CD8-positive, alpha-beta T cell (primary cell): ENCODE measurements at places on chromosomes 6 and 20.

DNA sequence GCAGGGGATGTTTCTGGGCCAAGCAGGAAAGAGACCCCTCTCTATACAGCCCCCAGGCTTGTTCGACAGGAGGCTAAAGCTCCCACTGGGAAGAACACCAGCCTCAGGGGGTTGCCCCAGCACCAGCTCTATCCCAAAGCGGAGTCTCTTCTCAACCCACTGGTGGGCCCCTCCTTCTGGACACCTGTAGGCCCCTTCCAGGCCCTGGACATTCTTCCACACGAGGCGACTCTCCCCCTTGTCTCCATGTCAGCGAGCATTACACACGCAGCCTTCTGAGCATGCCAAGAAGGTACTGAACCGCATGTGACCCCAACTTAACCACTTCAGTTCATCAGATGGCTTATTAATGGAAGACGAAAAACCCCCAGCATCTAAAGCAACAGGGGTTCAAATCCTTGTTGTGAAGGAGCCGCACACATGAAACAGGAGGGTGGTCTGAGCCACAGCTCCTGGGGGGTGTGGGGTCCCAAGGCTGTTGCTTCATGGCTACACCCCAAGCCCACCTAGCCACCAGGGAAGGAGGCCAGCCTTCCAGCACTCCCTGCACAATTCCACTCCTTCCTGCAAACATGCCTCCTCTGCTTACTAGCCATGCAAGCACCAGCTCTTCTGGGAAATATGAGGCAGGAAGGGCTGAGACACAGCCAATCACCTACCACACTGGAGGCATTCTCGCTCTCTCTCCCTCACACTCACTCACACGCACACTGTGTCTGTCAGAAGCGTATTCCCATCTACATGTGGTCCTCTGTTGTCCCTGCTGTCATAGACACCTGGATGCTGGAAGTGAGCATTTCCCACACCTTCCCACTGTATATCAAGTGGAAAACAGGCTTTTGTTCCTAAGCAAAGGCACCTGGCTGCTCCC, 104.5 kb downstream of the NOL4L start:
- no peak for DNase-seq

DNA sequence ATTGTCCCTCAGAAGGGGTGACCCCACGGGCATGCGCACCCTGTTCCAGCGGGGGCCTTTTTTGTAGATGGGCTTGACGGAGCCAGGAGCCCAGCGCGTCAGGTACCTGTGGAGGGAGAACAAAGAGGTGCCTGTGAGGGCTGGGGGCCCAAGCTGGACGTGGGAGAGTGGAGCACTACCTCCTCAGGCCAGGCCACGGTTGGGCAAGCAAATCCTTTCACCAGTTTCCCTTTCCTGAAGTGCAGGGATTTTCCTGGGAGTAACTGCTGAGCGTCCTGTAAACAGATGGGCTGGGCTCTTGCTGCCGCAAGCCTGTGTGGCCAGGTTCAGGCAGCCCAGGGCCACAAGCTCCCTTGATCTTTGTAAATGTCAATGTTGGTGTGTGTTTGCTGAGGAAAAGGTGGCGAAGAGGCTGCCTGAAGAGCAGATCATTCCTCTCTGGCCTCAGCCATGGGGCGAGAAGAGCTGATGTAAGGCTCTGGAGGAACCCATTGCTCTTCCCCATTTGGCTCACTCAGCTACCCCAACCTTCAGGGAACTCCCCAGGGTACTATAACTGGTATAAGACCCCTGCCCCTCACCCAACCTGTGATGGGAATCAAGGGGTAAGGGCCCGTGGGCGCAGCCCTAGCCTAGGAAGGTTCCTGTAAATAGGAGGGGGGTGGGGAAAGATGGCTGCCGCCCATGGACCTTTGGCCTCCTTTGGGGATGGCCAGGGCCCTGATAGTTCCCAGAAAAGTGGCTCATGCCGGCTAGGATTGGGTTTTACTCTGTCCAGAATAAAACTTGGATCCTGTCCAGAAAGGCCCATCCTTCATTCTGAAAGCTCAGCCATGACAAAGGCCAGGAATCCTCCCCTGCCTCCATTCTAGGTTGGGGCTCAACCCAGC, 15.5 kb downstream of the MRPS18A start:
- no peak for DNase-seq

DNA sequence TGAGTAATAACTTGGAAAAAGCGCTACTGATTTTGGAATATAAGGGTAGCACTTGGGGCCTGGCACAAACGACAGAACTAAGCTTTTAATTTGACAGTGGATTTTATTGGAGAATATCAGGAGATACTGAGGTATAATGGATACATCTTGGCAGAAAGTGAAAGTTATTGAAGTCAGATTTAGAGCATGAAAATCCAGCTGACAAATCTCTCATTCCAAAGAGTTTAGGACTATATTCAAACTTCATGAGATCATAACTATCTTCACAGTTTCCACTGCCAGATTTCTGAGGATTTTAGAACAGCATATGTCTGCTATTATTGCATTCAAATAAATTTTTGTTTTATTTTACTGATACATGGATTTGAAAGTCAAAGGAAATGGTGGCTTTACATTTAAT, 132.3 kb upstream of the THEMIS start:
- DNase-seq = no peak

DNA sequence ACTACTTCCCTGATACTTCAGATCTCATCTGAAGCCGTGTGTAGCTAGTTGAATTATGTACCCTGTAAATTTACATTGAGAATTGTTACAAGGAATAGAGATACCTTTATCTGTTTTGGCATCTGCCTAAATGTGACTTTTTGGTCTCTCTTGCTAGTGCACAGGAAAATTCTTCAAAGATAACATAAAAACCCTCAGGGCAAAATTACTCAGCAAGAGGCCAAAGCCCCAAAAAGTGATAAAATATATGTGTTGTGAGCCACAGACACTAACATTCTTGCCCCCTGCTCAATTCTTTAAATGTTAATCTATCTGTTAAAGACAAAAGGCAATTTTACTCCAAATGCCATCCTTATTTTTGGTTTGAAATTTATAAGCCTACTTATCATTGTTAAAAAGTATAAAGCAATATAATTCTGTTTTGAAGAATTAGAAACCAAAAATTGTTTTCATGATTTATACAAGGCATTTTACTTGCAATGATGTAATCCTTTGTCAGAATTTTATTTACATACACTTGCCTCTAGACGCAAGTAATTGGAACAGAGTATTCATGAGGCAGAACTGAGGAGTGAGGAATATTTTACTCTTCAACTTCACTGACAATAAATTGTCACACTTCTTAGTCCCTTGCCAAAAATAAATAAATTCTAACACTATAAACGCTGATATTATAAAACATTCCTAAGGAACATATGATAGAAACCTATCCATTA, 186.2 kb downstream of the EPM2A start:
- no peak for DNase-seq

GRCh38 chr6:34324738-34325444, 67.6 kb downstream of the NUDT3 start:
- no peak for DNase-seq

- DNase-seq = no peak
These were observed 317.5 kb upstream of the MARCKS start for GRCh38 chr6:113539623-113540022.

GRCh38 chr6:111642463-111643158, 36.9 kb upstream of the TRAF3IP2 start:
- peak; percentile 20 for DNase-seq

DNA sequence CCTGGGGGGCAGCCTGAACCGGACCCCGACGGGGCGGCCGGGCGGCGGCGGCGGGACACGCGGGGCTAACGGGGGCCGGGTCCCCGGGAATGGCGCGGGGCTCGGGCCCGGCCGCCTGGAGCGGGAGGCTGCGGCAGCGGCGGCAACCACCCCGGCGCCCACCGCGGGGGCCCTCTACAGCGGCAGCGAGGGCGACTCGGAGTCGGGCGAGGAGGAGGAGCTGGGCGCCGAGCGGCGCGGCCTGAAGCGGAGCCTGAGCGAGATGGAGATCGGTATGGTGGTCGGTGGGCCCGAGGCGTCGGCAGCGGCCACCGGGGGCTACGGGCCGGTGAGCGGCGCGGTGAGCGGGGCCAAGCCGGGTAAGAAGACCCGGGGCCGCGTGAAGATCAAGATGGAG, 636 bp downstream of the SRF start:
- no peak for DNase-seq

DNA sequence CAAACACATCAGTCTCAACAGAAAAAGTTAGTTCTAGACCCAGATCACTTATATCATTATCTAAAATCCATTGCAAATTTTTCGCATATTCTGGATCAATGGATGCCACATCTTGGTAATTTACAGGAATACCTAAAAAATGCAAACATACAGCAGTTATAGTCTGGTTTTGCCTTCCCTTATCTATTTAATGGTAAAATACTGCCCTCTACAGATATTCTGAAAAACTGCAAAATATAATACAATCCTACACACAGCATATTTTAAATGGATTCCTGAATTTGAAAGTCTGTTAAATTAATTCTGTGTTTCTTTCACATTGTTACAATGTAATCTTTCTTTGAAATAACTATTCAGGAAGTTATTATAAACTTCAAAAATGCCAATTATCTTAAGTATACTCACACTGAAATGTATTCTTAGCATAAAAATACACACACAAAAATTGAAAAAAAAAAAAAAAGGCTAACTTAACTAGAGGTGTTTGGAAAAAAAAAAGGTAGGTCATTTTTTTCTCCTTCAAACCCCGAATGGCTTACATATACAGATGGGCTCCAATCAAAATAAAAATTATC, 88.4 kb downstream of the HACE1 start:
- DNase-seq = no peak

DNA sequence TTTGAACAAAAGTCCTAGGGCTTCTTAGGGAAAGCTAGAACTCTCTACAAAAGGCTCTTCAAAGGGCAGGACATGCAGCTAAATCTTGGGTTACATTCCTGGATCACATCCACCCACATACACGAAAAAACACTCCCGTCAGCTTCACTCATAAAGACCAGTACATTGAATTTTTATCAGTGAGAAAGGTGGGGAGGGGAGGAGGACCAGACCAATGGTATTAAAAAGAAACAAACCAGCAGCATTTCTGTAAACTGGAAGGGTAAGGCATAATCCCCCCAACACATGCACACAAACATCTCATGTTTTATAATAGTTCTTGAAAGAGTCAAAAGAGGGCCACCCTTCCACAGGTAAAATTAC, 31.6 kb downstream of the MYLK4 start:
- DNase-seq = no peak

- no peak for DNase-seq
These were observed 474.6 kb upstream of the MMS22L start for GRCh38 chr6:97757575-97757974.

GRCh38 chr6:70884074-70884983, 72.5 kb downstream of the B3GAT2 start:
- peak; percentile 48 for DNase-seq

DNA sequence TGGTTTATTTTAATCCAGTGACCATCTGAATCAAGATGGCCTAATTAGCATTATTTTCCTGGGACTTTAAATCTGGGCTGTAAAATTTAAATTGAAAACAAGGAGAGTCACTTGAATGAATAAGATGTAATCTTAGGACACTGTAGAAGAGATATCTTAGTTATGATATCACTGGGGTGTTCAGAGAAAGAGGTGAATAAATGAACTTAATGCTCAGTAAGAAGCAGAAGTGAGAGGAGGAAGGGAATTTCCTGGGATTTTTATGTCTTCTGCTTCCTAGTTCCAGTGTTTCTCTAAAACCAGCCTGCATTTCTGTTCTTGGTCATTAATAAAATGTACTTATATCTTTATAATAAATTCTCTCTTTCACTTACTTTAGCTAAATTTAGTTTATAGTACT, 136.8 kb upstream of the PTPRK start:
- no peak for DNase-seq

DNA sequence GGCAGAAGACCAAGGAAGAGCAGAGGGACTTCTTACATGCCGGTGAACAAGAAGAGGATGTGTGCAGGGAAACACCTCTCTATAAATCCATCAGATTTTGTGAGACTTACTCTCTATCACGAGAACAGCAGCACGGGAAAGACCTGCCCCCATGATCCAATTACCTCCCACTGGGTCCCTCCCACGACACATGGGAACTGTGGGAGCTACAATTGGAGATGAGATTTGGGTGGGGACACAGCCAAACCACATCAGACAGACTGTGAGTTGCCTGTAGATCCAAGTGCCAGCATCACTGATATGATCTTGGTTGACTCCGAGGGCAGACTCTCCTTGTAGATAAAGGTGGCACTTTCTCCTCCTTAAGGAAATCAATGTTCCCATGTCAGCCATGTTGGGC, 414.8 kb upstream of the JARID2 start:
- no peak for DNase-seq

DNA sequence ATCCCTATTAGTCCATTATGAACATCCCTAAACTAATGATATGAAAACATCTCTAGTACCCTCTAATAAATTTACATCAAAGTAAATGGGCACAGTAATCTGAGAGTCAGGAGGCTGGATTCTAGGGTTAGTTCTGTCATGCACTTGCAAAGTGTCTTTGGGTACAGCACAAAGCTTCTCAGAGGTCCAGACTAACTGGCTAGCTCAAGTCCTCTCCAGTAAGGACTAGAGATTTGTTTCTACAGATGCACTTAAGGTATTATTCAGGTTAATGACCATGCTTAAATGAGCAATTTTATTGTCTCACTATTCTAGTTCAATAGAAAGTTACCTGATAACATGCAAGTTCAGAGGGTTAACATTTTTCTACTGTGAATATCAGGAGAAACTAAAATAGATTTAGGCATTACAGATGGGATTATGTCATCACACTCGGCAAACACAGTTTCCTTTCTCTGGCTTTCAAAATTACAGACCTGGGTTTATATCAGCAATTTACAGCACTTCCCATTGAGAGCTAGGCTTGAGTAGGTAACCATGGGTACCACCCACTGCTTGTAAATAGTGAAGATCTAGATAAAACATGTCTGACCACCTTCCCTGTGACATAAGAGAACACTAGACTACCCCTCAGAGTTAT, 402.9 kb upstream of the RUNX2 start:
- DNase-seq = peak; percentile 42

DNA sequence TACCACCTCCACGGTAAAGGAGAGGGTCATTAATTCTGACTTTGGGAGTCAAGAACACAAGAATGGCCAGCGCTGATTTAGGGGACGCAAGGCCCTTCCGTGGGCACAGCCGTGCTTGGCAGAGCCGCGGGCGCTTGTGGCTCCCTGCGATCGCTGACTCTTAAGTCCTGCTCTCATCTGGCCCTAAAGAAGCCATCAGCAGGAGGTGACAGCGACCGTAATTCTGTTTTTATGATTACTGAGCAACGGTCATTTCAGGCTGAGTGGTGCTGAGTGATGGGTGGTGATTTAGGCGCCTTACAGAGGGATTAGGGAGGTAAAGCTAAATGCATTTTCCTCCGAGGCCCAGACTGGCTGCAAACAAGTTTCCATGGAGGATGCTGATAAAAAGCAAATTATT, 364.6 kb upstream of the SULF2 start:
- DNase-seq = no peak
